ENCODE measurements at places on chromosomes 6 and 20.
A peak's percentile ranks its signal among the peaks of the same experiment; 100 is the strongest.

GRCh38 chr6:166935353-166935752 lies 21.0 kb downstream of the RNASET2 start:
- no peak for DNase-seq

DNA sequence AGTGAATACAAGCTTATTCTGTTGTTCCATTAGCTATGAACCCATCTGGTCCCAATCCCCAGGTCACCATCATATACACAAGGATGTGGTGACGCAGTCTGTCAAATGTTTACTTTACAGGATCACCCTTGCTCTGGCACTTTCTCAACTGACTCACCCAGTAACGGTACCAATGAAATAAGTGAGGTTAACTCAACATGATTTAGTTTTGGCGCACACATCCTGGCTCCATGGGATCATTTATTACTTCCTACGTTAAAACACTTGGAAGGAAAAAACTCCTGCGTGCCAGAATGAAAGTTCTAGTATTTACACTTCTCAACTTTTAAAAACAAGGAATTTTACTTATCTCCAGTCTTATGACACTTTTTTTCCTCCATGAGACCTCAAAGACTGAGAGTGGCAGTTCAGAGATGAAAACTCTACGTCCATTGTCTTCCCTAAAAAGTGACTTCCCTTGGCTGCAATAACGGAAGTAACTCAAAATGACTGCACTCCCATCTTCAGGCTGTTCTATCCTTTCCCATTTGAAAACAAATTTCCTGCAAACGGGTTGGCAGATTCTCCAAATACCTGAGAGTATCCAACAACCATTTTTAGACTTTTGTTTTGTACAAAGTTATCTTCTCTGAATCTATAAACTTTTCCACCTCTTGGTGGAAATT lies 15.9 kb downstream of the AGPAT4 start:
- no peak for DNase-seq

DNA sequence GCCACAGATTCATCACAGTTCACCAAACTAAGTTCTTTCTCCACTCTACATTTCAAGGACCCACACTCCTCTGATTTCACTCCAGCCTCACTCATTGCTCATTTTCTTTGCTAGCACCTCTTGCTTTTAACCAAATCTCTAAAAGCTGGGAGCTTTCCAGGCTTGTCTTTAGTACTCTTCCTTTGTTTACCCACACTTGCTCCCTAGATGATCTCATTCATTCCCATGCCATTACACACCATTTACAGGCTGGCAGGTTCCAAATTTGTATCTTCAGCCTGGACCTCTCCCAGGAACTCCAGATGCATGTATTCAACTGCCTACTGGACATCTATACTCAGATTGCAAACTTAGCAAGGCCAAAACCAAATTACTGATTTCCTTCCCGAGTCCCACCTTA lies 5.3 kb upstream of the GUCA1B start:
- no peak for DNase-seq

GRCh38 chr20:58374906-58375758 lies 13.9 kb upstream of the VAPB start:
- DNase-seq, result no peak

GRCh38 chr20:10427060-10427692 lies 6.8 kb downstream of the MKKS start:
- DNase-seq, result peak; percentile 48

GRCh38 chr6:33863723-33864440 lies 60.1 kb upstream of the MLN start:
- DNase-seq, result no peak

GRCh38 chr6:153208706-153209105 lies 77.6 kb upstream of the RGS17 start:
- no peak for DNase-seq

- peak; percentile 10 for DNase-seq
Measured at GRCh38 chr6:150633486-150633834, 33.8 kb downstream of the PLEKHG1 start.

DNA sequence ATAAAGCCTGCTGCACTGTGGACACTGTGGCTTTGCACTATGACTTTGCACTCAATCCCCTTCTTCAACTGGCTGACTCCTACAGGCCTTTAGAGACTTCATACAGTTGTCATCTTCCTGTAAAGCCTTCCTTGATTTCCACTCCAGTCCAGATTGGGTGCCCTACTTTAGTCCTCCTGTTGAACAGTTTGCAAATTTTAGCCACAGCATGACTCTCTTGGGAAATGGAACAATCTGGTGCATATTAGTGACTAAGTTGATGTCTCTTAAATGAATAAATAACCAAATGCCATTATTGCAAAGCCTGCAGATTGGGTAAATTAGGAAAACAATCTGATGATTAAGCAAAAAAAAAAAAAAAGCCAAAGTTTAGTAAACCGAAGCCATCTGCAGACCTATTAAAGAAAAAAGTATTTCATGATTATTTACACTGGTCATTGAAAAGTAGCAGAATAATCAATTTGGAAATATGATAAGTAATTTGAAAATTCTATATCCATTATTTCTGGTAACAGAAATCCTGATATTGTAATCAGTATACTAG lies 12.6 kb downstream of the PLCB4 start:
- DNase-seq, result no peak

- no peak for DNase-seq
Measured at GRCh38 chr6:19087296-19087695, 700.1 kb downstream of the RNF144B start.

DNA sequence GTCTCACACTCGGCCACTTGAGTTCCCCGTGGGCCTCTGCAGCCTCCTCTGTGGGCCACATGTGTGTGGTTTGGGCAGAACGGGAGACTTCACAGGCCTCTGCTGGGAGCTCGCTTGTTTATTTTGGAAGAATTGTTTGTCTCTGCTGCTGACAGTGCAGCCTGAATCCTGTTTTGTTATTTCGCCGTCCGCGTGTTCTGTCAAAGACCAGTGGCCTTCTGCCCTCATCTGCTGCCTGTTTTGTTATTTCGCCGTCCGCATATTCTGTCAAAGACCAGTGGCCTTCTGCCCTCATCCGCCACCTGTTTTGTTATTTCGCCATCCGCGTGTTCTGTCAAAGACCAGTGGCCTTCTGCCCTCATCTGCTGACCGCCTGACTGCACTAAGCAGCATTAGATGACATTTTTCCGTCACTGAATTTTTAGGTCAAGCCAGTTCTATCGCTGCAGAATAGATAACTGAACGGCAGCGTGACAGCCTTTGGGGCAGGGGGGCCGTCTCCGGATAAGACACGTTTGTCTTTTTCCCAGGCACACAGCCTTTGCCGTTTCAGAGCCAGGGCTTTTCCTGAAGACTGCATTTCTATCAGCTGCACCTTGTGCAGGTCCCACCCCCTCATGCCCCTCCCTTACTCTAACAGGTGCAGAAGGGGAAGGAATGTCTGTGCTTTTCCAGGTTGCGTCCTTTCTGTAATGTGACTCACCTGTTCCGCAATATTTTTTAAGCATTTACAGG lies 158.5 kb upstream of the AFDN start:
- DNase-seq, result no peak

- no peak for DNase-seq
Measured at GRCh38 chr6:19723545-19723944, 113.6 kb upstream of the ID4 start.

- DNase-seq, result no peak
Measured at GRCh38 chr6:156852147-156852857, 75.1 kb downstream of the ARID1B start.

DNA sequence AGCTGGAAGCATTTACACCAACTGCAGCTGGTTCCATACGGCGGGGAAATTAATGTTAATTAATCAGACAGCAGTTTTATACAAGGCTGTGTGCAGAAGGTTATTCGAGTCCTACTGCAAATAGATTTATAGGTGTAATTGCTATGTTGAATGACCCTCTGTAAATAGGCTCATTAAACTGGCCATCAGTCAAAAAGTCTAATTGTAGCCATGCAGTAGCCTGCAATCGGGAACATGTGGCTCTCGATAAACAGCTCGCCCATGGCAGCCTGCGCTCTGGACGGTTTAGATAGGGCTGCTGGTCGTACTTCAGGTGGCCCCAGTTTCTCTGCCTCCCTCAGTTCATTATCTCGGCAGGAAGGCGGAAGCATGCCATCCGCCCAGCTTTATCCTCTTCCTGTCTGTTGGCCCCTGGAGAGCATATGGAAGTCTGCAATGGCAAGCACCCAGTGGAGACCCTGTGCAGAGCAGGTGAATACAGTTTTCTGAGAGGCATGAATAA lies 143.2 kb downstream of the MBOAT1 start:
- no peak for DNase-seq

- DNase-seq, result no peak
Measured at GRCh38 chr6:16837217-16837972, 76.1 kb upstream of the ATXN1 start.

DNA sequence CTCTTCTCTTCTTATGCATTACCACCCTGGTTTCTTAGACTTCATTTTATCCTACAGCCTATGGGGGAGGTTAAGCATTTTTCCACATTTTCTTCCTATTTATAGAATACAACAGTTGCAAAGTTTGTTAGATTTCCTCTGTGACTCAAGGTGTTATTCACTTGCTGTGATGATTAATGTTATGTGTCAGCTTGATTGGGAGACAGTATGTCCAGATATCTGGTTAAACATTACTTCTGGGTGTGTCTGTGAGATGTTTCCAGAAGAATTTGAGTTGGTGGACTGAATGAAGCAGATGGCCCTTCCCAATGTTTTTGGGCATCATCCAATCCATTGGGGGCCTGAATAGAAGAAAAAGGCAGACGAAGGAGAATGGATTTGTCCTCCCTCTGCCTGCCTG lies 131.3 kb downstream of the C6orf118 start:
- no peak for DNase-seq

DNA sequence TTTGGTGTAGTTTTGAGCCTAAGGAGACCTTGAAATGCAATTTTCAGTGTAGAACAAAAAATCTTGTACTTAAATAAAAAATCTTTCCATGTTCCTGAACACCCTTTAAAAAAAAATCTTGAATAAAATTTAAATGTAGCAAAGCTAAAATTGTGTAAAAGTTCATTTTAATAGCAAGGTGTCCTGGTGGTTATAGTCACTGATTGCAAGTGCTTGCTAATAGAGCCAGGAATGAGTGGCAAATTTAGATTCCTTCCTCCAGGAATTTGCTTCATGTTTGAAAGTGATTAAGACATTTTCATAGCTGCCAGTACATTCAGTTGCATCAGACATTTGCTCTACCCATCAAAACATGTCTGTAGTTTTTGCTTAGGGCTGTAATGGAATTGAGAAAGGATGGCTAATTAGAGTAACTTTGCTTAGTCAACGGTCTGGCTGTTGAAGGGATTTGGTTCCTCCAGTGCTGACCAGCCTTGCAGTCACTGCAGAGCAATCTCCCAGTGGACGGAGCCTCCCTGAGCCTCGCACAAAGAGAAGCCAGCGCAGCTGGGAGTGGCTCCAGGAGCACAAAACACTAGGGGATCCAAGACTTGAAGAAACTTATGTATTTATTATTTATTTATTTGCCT lies 36.5 kb downstream of the AKAP12 start:
- no peak for DNase-seq

GRCh38 chr20:1894951-1895673 lies at the start of gene SIRPA:
TSS of gene SIRPA (plus strand) at chr20:1895407. CDS start at chr20:1895448, 41 bp downstream.
- no peak for DNase-seq

- DNase-seq, result no peak
Measured at GRCh38 chr6:99287523-99287922, 62.0 kb downstream of the FAXC start.

DNA sequence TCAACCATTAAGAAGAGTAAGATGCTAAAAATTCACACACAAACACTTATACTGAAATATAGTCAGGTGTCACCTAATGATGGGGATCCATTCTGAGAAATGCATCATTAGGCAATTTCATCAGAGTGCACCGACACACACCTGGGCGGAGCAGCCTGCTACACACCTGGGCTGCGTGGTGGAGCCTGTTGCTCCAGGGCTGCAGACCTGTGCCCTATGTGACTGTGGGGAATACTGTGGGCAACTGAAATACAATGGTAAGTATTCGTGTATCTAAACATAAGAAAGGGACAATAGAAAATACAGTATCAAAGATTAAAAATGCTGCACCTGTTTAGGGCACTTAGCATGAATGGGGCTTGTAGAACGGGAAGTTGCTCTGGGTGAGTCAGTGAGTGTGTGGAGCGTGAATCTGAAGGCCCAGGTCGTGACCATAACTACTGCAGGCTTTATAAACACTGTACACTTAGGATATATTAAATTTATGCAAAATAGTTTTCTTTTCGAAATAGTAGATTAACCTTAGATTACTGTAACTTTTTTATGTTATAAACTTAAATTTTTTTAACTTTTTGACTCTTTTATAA lies 124.4 kb upstream of the AFDN start:
- DNase-seq, result no peak

GRCh38 chr6:157323966-157324300 lies 614 bp upstream of the TMEM242 start:
- DNase-seq, result peak; percentile 31

DNA sequence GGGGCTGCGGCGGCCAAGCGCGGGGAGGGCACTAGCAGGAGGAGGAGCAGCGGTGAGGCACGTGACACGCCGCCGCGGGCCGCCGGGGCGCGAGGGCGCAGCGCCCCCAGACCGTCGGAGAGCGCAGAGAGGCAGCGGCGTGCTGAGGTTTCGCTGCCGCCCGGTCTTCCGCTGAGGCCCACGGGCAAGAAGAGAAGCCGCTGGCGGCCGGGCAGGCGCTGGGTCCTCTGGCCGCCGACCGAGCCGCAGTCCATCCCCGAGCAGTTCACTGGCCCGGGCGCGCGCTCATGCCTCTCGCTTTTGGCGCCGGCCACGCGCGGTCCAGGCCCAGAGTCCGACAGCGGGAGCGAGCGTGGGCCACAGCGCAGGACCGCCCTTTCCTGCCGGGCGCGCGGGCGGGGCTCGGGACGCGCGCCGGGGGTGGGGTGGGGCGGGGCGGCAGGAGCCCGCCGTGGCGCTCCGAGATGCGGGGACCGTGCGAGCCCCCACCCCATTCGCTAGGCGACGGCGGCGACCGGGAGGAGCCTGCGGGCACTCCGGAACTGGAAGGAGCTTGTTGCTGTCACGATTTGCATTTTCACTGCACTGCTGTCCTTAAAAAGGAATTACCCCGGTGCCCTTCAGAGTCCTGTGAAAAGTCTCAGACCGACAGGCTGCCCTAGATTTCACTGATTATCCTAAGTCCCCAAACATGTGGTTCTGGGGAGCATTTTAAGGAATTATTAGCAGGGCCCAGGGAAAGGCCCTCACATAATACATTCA lies at the start of gene MCUR1:
Gene MCUR1 (minus strand): TSS at position 382 of the 762 bp plus-strand sequence. CDS start 128 bp downstream, at position 254.
- peak; percentile 83 for DNase-seq

- DNase-seq, result no peak
Measured at GRCh38 chr20:22805219-22805618, 220.8 kb upstream of the FOXA2 start.

DNA sequence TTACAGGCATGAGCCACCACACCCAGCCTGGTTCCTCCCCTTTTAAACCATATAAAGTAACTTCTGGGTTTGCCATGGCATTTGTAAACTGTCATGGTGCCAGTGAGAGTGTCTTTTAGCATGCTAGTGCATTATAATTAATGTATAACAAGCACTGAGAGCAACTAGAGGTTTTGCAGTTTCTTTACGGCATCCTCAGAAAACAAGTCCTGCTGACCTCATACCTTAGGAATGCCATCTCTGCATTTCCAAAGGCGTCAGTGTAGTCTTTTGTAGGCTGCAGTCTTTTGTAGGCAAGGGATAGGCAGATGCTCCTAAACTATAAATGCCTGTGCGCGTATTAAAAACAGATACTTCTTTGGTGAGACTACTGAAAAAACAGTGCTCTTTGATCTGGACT lies 75.0 kb upstream of the EZR start:
- no peak for DNase-seq

GRCh38 chr6:5994999-5995657 lies 11.6 kb downstream of the NRN1 start:
- DNase-seq, result no peak

GRCh38 chr6:34958734-34959133 lies 69.7 kb downstream of the ANKS1A start:
- no peak for DNase-seq

GRCh38 chr6:4451081-4451480 lies 315.7 kb upstream of the ECI2 start:
- DNase-seq, result no peak
